Fibroblast of skin of back (primary cell): ENCODE measurements at places on chromosomes 4 and X.
A peak's percentile ranks its signal among the peaks of the same experiment; 100 is the strongest.

- DNase-seq, result no peak
These were observed 37.2 kb upstream of the PAPSS1 start for GRCh38 chr4:107757283-107757682.

DNA sequence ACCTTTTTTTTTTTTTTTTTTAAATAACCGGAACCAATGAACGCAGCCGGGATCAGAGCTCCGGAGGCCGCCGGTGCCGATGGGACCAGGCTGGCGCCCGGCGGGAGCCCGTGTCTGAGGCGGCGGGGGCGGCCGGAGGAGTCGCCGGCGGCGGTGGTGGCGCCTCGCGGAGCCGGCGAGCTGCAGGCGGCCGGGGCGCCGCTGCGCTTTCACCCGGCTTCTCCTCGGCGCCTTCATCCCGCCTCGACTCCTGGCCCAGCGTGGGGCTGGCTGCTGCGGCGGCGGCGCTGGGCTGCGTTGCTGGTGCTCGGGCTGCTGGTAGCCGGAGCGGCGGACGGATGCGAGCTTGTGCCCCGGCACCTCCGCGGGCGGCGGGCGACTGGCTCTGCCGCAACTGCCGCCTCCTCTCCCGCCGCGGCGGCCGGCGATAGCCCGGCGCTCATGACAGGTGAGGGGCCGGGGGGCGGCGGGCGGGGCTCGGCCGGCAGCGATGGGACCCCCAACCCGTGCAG, 337 bp downstream of the STIM2 start:
- peak; percentile 62 for DNase-seq

DNA sequence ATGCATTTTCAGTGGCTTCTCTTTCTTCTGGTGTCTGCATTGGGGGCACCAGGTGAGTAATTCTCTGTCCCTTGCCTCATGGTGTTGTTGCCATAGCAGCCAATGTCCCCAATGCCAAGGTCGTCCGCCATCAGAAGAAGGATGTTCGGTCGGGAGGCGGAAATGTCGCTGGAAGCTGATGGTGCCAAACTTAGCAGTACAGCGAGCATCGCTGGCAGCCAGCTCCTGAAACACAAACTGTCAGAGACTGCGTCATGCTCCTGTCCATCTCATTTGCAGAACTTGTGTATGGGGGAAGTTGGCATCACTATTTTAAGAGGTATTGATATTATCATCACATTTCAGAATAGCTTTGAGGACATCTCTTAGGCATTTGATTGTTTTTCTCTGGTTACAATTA, 29.1 kb upstream of the ARSD start:
- DNase-seq, result no peak

- no peak for DNase-seq
These were observed 171.1 kb downstream of the DCHS2 start for GRCh38 chr4:154320521-154320920.

DNA sequence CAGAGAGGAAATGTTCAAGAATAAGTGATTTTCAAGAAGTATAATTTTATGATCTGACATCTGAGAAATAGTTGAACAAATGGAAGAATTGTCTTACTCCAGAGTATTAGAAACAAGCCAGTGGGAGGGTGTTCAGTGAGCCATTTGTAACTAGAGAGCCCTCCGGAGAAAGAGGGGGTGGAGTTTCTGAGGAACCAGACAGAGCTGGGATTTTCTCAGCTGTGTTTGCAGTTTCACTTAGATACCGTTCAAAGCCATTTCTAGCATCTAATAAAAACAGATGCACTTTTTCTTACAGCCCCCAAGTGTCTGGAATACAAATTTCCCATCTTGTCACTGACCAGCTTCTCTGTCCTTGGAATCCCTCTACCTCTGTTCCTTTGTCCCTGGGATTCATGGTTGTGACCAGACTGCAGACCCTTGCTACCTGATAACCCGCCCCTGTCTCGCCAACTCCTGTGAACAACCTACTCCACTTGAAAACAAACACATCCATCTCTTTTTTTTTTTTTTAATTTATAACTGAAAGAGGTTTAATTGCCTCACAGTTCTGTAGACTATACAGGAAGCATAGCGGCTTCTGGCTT, 132.8 kb upstream of the KLF3 start:
- peak; percentile 8 for DNase-seq

- no peak for DNase-seq
These were observed 20.9 kb downstream of the CLRN2 start for GRCh38 chr4:17535906-17536305.

DNA sequence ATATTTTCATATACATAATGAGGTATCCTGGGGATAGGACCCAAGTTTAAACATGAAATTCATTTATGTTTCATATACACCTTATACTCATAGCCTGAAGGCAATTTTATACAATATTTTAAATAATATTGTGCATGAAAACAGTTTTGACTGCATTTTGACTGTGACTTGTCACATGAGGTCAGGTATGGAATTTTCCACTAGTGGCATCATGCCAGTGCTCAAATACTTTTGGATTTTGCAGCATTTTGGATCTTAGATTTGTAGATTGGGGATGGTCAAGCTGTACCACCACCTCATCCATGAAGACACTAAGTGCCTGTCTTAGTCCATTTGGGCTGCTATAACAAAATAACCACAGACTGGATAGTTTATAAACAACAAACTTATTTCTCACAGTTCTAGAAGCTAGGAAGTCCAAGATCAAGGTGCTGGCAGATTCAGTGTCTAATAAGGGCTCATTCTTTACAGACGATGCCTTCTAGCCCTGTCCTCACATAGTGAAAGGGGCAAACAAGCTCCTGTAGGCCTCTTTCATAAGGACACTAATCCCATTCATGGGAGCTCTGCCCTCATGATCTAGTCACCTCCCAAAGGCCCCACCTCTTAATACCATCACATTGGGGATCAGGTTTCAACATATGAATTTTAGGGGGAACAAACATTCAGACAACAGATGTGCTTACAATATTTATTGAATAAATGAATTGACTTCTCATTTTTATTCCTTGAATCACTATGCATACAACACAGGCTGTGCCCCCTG, 9.4 kb downstream of the NUDT6 start:
- no peak for DNase-seq
